Effector memory CD8-positive, alpha-beta T cell (primary cell): ENCODE measurements at places on chromosomes 3 and 15.

DNA sequence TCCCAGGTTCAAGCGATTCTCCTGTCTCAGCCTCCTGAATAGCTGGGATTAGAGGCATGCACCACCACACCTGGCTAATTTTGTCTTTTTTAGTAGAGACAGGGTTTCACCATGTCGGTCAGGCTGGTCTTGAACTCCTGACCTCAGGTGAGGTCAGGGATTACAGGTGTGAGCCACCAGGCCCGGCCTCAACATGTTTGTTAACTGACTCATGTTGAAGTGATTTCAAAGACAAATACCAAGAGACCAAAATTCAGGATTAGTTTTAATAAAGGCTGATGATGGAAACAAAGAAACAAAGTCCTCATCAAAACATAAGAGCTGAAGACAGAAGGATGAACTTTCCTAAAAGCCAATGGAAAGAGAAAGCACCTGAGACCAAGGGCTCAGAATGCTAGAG, 36.5 kb downstream of the SLC12A6 start:
- DNase-seq = no peak

- no peak for DNase-seq
Observed at GRCh38 chr3:120503727-120504616, 53.2 kb upstream of the FSTL1 start.

DNA sequence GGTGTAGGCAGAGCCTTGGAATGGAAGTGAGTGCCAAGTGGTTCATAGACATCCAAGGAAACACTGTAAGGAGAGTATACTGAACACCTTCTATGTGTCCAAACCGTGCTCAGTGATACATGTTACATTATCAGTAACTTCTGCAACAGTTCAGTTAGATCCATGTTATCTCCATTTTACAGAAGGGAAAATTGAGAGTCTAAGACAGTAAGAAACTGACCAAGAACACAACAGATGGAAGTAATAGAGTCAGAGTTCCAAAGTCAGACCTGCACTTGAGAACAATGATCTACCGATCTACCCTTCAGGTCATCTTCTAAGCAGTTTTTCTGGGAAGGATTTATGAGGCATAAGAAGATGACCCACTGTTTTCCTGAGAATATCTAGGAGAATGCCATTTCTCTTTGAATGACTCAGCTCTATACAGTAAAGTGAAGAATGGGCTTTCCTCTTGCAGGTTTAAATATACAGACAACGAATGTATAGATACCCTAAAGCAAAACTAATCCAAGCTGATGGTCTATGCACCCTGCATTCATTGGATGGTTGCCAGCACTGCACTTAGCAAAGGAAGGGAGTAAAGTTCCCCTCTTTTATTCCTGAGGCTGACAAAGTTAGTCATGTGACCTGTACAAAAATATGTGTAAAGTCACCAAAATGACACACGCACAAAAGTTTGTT, 604.1 kb upstream of the MDFIC2 start:
- DNase-seq = no peak

GRCh38 chr3:22536541-22536940, 666.6 kb upstream of the UBE2E2 start:
- DNase-seq = no peak

GRCh38 chr15:84099181-84099580, 136.4 kb upstream of the GOLGA6L4 start:
- DNase-seq = no peak

DNA sequence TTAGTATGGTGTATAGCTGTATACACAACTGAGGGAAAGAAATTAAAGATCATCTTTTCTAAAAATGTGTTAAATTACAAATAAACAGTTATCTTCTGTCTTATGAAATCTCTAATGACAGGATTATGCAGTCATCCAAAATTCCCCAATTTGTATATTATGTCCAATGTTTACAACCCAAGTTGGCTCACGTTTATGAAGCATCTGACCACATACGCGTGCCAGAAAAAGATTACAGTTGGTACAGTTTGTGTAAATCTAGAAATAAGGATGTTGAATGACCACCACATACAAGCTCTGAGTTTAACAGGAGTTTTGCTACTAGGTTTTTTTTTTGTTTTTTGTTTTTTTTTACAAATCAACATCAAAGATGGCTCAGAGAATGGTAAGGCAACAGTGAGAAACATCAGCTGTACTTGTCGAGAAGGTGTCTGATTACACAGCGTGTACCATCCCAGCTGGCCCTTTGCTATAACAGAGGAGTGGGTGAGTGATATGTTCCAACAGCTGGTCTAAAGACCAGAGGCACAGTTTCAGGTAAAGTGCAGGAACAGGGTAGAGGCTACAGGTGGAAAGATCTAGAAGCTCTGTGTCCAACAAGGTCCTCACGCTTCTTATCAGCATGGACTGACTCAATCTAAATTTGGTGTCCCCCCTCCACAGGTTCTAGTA, 47.1 kb downstream of the USF3 start:
- DNase-seq = no peak

GRCh38 chr3:100465892-100466777, 26.3 kb upstream of the TMEM45A start:
- no peak for DNase-seq

DNA sequence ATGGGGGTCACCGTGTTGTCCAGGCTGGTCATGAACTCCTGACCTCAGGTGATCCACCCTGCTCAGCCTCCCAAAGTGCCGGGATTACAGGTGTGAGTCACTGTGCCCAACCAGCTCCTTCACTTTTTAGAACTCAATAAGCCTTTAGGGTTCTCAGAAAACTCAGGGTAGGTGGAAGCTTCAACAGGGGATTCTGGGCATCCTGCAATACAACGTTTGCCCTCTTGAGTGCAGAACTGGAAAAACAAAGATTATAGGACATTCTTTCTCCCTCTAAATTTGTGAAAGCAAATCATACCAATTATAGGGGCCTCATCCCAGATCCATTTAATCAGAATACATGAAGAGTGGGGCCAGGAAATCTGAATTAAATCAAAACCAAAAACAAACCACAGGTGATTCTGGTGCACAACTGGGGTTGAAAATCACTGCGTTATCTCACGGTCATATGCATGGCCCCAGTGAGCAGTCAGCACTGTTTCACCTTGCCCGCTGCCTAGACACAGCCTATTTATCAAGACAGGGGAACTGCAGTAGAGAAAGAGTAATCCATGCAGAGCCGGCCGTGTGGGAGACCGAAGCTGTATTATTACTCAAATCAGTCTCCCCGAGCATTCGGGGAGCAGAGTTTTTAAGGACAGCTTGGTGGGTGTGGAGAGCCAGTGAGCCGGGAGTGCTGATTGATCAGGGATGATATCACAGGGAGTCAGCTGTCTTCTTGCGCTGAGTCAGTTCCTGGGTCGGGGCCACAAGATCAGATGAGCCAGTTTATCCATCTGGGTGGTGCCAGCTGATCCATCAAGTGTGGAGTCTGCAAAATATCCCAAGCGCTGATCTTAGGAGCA, 58.4 kb downstream of the TMEM44 start:
- DNase-seq = no peak

- no peak for DNase-seq
Observed at GRCh38 chr3:169289273-169289672, 374.2 kb downstream of the MECOM start.

- DNase-seq = no peak
Observed at GRCh38 chr3:18252578-18252977, 172.6 kb downstream of the SATB1 start.

GRCh38 chr3:9951598-9951961, 628 bp downstream of the PRRT3 start:
- no peak for DNase-seq

GRCh38 chr15:79881668-79882067, 15.1 kb downstream of the MTHFS start:
- no peak for DNase-seq

- no peak for DNase-seq
Observed at GRCh38 chr15:53197426-53197839, 407.3 kb upstream of the ONECUT1 start.

- DNase-seq = no peak
Observed at GRCh38 chr15:62348623-62349022, 183.5 kb upstream of the C2CD4B start.
